ENCODE measurements at places on chromosomes 1 and 21.

DNA sequence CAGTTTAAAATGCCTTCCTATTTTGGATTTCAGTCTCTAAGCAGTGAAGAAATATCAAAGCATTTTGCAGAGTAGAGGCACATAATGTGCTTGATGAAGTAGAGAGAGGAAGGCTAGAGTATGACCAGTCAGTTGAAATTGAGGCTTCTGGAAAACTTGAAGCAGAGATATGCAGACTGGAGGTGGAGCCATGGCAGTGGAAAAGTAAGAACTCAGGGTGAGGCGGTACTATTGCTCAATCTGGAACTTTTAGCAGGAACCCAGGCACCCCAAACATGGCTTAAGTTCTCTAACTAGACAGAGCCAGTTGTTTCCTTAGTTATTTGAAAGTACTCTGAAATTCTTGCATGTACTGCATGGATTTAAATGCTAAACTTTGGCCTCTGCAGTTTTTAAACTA, 288.6 kb downstream of the HHAT start:
- DNase-seq = no peak

GRCh38 chr1:961132-961669, 817 bp downstream of the KLHL17 start:
- DNase-seq = no peak

DNA sequence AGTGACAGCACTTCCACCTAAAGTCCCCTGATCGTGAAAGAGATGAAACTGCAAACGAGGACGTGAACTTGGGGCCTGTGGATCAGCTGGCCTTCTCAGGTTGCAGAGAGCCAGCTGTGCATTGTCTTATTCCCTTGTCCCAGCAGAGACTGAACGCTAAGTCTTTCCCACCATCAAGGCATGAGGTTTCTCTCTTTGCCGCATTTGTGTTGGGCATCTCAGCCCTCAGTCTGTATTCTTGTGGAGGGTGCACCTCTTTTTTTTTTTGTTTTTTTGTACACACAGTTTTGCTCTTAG, 71.4 kb downstream of the KIF26B start:
- DNase-seq = no peak

DNA sequence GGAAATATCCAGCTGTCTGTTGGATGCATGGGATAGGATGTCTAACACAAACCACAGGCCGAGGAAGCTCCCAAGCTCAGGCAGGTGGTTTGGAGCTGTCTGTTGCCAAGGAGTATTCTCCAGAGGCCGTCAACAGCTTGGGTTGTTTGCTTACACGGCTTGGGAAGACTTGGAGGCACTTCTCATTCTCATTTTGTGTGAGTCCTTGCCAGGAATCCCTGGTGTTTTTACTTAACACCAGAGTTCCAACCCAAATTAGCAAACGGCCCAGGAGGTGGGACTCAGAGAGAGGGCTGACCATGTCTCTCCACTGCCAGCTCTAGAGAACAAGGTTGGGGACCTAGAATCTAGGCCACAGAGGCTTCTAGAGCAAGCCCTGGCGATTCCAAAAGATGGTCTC, 72.7 kb upstream of the FAM20B start:
- peak; percentile 94 for DNase-seq

DNA sequence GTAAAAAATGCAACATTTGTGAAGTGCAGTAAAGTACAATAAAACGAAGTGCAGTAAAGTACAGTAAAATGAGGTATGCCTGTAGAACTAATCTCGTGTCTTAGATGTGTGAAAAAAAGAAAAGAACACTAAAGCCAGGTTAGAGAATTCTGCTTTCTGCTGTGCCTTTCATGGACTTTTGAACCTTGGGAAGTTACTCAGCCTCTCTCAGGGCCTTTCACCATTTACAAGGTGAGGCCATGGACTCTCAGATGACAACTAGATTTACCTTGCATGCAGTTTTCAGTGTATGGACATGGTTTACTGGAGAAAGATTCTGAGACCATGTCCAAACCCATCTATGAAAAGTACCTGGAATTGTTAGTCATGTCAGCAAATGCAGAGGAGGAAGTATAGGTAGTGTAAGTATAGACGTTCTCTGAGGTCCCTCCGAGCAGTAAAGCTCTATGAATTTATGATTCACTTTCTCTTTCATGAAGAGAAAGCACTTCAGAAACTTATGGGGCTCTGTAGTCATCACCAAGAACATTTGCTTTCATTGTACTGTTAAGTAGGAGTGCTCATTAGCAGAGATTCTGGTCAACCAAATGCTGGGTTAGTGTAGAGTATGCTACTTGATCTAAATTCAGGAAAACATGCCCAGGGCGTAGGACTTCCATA, 143.1 kb downstream of the CACNA1E start:
- DNase-seq = no peak

- DNase-seq = no peak
These were observed 25.0 kb downstream of the VASH2 start for GRCh38 chr1:212975111-212975918.

DNA sequence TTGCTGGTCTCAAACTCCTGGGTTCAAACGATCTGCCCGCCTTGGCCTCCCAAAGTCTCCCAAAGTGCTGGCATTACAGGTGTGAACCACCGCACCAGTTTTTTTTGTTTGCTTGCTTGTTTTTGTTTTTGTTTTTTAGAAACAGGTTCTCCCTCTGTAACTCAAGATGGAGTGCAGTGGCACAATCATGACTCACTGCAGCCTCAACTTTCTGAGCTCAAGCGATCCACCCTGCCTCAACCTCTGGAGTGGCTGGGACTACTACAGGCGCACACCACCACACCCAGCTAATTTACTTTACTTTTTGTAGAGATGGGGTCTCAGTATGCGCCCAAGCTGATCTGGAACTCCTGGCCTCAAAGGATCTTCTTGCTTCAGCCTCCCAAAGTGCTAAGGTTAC, 47.3 kb upstream of the USP1 start:
- no peak for DNase-seq

- peak; percentile 56 for DNase-seq
These were observed 29.8 kb upstream of the RC3H1 start for GRCh38 chr1:174051956-174052355.

DNA sequence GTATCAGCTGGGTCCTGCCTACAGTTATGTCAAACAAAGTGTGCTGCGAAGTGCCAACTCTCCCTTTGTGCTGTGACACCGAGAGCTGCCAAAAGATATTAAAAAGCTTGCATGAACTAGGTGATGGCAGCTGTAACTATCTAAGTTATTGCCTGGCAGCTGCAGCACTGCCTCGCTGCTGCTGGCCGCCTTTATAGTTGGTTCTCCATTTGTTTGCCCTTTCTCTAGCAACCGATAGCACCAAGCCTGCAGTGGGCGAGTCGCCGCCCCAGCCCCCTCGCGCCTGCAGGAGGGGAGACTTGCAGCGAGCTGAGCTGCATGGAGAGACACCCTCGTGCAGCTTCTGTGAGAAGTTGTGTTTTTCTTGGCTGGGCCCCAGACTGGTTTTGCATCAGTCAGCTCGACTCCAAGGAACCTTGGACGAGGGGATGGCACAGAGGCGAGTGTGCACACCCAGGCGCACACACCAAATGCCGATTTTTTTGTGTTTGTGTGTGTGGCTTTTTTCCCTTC, 330.6 kb downstream of the RPS6KC1 start:
- peak; percentile 68 for DNase-seq

DNA sequence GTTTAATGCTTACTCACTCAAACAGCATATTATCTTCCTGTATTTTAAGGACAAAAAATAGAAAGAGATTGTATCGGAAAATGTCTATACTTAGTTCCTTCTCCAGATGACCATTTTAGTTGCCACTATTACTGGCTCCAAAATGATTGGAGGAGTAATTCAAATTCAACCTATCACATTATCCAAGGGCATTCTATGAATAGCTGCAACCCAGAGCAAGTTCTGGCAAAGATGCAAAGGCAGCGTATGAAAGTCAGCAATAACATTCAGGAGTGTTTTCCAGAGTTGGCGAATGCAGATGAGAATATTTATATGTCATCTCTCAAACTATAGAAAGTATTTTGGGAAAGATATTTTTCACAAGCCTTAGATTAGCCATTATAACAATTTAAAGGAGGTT, 389.8 kb upstream of the ADGRL2 start:
- DNase-seq = no peak
